CD4-positive, alpha-beta T cell treated with Interleukin-4 for 1 hour (primary cell): ENCODE measurements at places on chromosomes 7 and 10.

GRCh38 chr10:26215935-26216584 lies 514 bp upstream of the GAD2 start:
- no peak for DNase-seq

DNA sequence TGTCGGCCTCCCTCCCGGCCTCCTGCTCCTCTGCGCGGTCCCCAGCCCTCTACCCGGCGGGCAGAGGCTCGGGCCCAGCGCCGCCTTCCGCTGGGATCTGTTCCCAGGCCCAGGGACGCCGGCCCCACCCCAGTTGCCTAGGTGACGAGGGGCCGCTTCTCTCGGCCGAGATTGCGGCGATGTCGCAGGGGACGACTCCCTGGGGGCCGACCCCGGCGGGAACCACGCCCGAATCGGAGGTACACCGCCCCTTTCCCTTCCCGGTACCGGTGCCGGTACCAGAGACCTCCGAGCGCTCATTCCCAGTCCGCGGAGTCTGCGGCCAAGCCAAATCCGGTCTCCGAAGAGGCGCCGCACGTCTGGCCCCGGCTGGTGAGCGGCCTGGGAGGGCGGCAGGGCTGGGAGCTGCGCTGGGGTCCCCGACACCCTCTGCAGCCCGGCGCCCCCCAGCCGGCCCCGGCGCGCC lies at the start of gene CABCOCO1:
CABCOCO1 (plus strand) TSS at position 136 of the 466 bp plus-strand sequence; CDS start at position 180, 44 bp downstream.
- no peak for DNase-seq

- DNase-seq: no peak
Measured at GRCh38 chr10:116654816-116655215, 34.1 kb downstream of the PNLIPRP2 start.

GRCh38 chr7:50147951-50148808 lies 55.1 kb upstream of the ZPBP start:
- DNase-seq: peak; percentile 49

DNA sequence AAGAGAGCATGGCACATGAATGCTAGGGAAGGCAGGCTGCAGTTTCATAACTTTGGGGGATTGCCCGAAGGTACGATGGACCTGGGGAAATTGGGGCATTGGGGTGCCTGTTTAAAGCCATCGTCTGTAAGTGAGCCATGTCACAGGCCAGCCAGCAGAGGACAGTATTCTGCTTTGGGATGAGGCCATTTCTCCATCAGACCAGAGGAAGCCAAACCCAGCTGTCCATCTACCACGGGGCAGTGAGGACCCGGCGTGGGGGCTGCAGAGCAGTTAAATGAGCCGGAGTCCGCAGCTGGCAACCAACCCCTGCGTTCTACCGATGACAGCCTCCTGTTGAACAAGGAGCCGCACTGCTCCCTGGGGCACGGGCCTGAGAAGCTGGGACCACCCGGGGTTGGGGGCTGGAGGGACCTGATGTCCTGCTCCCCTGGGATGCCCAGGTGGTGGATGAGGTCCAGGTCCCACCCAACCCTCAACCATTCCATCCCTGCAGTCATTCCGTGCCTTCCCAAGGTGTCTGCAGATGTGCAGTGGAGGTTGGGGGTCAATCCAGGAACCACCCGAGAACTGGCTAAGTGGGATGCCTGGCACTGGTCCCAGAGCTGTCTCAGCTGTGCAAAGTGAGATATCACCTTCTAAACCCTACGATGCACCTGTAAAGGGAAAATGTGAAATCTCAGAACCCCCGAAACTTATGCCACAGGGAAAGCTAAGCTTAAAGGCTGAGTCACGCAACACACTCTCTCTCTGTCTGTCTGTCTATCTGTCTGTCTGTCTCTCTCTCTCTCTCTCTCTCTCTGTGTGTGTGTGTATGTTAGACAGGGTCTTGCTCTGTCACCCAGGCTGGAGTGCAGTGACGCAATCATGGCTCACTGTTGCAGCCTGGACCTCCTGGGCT lies 12.1 kb upstream of the RHBDD2 start:
- peak; percentile 58 for DNase-seq

- DNase-seq: no peak
Measured at GRCh38 chr10:68536973-68537372, 9.7 kb upstream of the SLC25A16 start.

DNA sequence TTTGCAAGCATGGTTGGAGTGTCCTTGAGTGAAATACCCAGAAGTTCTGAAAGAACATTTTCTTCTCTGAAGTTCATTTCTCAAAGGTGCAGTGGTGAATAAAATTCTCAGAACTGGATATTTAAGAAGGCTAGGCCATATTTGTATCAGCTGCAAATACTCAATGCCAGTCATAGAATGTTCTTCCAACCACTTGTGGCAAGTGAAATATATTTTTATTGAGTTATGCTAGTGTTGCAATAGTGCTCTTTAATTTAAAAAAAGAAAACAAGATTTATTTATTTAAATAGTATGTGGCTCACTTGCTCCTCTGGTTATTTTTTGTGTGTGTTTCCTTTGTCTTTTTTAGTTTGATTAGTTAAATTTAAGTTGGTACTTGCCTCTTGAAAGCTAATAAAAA lies 64.5 kb downstream of the PALS2 start:
- no peak for DNase-seq

- DNase-seq: peak; percentile 54
Measured at GRCh38 chr10:14603534-14604102, 171.1 kb downstream of the FAM107B start.

DNA sequence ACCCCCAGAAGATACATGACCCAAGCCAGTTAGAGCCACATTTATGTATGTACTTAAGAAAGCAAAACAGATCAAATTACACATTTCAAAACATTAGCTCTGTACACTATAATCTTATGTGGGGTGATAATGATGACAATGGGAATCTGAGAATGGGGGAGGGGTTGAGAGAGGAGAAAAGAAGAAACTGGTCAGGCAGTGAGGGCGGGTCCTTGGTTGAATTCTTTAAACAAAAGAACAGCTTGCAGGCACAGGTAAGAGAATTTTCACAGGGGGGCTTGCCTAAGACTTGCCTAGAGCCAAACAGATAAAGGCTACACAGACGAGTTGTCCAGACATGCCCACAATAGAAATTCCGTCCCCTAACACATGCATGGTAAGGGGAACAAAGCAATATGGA lies 76.8 kb upstream of the PTER start:
- DNase-seq: no peak

- no peak for DNase-seq
Measured at GRCh38 chr10:97687785-97688781, 1.0 kb upstream of the AVPI1 start.

- DNase-seq: no peak
Measured at GRCh38 chr7:111168182-111168581, 77.3 kb downstream of the LRRN3 start.

DNA sequence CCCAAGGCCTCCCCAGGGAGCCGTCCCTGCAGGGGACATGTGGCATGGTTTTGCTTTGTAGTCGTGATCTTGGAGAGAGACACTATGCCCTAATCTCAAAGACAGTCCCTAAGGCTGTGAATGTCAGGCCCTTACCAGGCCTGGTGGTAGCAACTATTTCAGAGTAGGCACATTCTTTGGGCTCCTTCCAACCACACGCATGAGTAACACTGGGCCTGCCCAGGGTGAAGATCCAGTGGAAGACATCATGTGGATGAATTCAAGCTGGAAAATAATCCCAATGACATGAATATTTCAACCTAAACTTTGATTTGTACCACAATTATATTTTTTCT lies 39.5 kb upstream of the INSIG1 start:
- DNase-seq: no peak

- DNase-seq: no peak
Measured at GRCh38 chr10:4721999-4722753, 103.8 kb upstream of the AKR1E2 start.

- no peak for DNase-seq
Measured at GRCh38 chr10:73054286-73054685, 42.4 kb downstream of the P4HA1 start.

DNA sequence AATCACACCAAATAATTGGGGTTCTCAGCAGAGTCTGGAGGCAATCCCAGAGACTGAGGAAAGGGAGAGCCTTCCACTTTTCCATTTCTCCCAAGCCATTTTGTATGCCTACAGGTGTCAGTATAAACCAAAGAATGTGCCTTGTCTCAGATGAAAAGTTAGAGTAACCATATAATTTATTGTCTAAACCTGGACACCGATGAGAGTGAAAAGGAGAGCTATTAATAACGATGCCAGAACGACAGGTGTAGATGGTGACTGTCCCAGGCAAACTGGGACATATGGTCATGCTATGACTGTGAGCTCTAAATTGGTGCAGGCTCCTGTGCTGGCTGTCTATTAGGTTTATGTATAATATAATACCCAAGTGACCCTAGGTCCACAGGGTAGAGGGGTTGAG lies 219.6 kb downstream of the ARHGAP12 start:
- DNase-seq: no peak

DNA sequence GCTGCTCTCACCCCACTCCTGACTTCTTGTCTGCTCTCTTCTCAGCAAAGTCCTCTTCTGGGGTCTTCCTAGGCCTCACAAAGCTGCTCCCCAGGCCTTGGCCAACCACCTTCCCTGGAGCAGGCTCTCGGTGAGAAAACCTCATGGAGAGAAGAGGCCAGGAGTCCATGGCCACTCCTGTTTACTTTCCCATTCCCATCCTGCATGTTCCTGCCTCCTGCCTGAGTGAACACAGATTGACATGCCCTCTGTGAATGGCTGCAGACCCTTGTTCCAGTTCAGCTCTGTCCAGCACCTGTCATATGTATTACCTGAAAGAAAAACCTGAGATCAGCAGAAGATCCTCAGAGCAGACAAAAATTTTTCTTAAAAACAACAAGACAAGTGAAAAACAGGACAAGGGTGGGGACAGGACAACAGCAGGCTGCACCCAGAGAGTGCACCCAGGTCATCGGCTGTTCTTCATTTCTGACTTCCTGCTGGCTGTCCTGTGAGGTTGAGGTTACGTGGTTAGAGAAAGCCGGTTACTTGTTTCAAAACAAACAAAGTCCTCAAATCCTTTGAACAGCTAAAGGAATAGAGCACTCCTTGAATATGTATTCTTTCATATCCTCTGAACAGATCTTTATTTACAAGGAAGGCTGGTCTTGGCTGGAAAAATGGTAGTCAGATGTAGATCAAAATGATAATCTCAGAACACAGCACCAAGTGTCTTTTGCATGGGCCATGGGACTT lies 34.0 kb upstream of the DLD start:
- DNase-seq: peak; percentile 30

- no peak for DNase-seq
Measured at GRCh38 chr10:45076891-45077290, 76.2 kb downstream of the ZNF22 start.

- DNase-seq: no peak
Measured at GRCh38 chr7:92221766-92222165, 23.9 kb downstream of the KRIT1 start.

DNA sequence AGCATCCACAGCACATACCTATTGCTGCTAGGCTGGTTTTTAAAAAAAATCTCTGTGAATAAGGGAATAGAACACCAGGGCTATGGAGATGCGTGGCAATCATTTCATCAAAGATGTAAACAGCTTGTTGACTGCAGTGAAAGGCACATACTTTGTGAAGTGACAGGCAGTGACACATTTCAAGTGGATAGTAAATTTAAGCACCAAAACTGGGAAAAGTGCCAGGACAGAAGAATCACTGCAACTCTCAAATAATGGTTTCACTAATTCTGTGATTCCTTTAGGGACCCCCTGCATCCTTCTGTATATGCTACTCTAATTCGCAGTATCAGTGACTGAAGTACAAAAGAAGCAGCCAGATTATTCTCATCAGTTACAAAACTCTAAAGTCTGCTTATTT lies 145.2 kb upstream of the KLF14 start:
- DNase-seq: no peak

- no peak for DNase-seq
Measured at GRCh38 chr10:62021128-62021665, 119.7 kb downstream of the ARID5B start.

DNA sequence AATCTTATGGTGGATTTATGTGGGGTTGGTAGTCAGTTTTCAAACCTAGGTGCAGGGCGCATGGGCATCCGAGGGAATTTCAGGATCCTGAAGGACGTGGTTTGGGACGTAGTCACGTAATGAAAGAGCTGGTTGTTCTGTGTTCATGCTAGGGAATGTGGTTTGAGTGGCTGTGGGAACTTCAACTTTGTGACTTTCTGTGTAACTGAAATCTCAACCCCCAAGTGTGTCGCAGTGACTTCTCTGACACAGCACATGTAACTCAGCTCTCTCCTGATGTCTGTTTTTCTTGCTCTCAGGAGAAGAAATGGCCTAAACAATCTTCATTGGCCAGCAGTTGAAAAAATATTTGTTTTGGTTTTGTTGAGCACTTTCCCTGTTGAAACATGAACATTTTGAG lies 199.0 kb downstream of the PTEN start:
- no peak for DNase-seq

DNA sequence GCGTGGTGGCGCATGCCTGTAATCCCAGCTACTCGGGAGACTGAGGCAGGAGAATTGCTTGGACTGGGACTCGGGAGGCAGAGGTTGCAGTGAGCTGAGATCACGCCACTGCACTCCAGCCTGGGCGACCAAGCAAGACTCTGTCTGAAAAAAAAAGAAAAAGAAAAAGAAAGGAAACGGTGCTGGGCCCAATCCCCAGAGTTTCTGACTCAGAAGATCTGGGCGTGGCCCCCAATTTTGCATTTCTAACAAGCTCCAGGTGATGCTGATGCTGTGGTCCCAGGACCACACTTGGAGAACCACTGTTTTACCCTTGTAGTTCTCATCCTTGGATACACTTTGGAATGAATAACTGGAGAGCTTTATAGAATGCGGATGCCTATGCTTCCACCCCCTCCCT lies 79.0 kb downstream of the C10orf105 start:
- no peak for DNase-seq

DNA sequence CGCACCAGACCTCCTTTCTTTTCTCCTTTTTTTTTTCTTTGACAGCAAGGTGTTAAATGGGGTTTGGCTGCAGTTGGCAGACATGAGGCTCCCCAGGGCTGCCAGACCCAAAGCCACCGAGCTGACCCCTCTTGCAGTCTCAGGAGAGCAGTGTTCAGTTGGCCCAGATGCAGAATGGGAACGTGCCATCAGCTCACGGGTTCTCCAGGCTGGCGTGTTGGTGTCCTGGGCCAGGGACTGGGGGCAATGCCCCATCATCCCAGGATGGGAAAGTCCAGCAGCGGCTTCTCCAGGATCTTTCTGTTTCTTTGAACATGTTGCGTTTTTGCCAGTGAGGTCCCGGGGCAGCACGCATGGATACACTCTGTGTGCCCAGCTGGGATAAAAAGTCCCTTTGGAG lies 114.6 kb upstream of the KCTD7 start:
- no peak for DNase-seq

DNA sequence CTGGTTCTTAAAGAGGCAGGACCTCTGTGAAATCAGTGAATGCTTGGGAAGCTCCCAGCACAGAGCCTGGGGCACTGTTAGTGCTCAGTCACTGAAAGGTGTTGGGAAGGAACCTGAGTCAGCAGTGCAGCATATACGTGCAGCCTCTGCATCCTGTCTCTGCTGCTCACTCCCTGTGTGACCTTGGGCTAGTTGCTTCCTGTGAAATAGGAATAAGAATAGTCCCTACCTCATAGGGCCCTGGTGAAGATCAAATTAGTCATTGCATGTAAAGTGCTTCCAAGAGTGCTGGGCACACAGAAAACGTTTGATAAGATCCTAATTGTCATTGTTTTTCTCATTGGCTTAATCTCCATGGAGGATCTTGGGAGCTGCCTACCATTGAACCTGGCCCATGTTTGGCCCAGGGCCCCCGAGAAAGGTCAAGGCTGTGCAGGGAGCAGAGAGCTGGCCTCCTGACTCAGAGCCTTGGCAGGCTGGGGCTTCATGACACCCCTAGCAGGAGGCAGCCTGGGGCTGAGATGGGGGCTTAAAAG lies 73.3 kb upstream of the COL13A1 start:
- DNase-seq: no peak

- DNase-seq: no peak
Measured at GRCh38 chr7:108330227-108330626, 126.0 kb downstream of the NRCAM start.

GRCh38 chr10:71231206-71231605 lies 18.8 kb downstream of the UNC5B start:
- DNase-seq: no peak
